ENCODE measurements at places on chromosomes 6 and 20.

DNA sequence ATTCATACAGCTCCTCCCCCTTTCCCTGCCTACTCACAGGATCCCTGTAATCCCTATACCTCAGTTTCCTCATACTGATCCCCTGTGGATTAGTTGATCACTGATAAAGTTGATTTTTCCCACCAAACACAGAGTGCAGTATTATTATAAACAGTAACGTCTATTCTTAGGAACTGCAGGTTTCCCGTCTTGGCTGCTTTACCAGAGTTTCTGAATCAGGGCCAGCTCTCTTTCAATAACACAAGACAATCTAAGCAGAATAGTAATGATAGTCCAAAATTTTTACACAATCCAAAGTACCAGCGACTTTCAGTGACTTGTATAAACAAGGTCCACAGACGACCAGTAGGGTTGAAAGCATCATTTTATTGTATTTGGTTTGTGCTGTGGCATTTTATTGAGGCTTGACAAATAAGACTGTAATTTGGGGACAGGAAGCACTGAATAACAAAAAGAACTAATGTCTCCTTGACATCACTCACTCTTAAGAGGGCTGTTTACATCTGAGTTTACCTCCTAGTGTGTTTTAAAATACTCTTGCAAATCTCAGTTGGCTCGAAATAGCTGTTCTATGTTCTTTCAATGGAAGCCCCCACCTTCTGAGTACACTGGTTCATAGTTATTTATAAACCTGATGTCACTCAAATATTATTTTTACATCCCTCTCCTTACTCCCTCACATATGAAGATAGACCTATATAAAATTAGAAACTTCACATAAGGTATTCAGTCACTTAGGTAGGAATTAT lies 6.1 kb upstream of the JARID2 start:
- no peak for DNase-seq

GRCh38 chr6:138719011-138719635 lies 54.4 kb upstream of the CCDC28A start:
- DNase-seq = no peak

DNA sequence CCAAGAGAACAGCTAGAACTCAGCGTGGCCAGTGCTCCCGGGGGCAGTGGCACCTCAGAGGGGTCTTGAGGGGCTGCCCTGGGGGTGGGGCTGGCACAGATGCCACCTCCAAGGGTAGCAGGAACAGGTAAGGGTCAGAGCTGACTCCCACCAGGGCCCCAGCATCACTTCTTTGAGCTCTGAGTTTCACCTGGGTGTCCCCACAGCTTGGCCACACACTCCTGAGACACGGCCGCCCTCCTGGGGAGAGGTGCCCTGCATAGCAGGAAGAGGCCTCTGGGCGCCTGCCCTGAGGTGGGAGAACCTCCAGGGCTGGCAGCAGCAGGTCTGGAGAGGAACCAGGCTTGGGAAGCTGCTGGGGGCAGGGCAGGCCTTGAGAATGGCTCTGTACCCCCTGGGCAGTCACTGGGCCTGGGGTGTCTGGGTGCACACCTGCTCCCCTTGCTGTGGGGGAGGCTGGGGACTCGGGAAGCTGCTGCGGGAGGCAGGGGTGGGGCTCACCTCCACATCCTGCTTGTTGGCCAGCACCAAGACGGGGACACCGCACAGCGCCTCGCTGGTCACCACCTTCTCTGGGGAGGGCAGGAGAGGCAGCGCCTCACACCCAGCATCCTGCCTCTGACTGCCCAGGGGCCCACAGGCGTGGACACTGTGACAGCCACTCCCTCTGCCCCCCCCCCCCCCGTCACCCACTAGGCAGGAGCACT lies 5.0 kb downstream of the TNFRSF6B start:
- no peak for DNase-seq

- DNase-seq = no peak
These were observed 156.0 kb downstream of the TBC1D7 start for GRCh38 chr6:13172291-13172690.

DNA sequence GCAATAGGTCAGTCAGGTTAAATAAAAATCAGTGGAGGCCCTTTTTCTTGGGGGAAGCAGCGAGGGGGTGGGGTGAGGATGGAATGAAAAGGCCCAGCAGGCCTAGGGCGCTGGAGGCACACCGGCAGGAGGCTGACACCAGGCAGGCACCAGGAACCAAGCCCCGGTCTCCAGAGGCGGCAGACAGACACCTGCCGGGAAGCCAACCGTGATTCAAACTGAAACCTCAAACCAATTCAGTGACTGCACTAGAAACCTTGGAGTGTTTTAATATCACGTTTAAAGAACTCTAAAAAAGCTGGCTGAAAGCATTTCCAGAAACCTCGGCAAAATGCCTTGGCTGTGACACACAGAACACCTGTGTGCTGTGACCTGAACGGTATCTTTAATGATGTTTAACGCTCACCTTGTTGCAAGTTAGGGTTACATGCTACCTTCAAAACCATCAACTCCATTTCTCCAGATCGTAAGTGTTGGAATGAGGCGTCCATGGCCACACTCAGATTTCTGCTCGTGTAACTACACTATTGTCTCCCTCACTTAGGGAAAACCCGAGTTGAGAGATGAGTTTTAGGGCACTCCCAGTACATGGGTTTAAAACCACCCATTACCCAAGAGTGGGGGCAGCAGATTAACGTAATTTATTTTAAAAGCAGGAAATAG lies 27.2 kb downstream of the DIDO1 start:
- DNase-seq = no peak

GRCh38 chr6:134352786-134353480 lies 35.0 kb upstream of the SGK1 start:
- DNase-seq = no peak

Data from Peyer's patch (tissue), 4 donors.